ENCODE measurements at places on chromosomes 13 and 19. TPM values are rescaled to one million over a fixed set of nuclear protein-coding genes. Genes with fewer than 3 reads are reported as not detected.

NUCB1 gene
- total RNA-seq: 39.5 TPM

CCDC159 gene
- total RNA-seq: 2.9 TPM

CAPN12 gene
- under 0.01 TPM for total RNA-seq

GIPR gene
- total RNA-seq: 0.41 TPM

KLK13 gene
- not detected for total RNA-seq

CGB3 gene
- total RNA-seq: not detected

CAPS gene
- 2.4 TPM for total RNA-seq

CYP2F1 gene
- total RNA-seq: not detected

AXL gene
- total RNA-seq: 4.9 TPM

SIGLEC12 gene
- total RNA-seq: not detected

DMRTC2 gene
- total RNA-seq: not detected

KISS1R gene
- 0.41 TPM for total RNA-seq

ZNF492 gene
- total RNA-seq: 4.1 TPM

C19orf85 gene
- total RNA-seq: not detected

KCTD4 gene
- total RNA-seq: 4.5 TPM

ZNF266 gene
- 14.3 TPM for total RNA-seq

OR7G3 gene
- total RNA-seq: not detected

SPACA4 gene
- total RNA-seq: not detected

CRLF1 gene
- total RNA-seq: 2.4 TPM

GJA3 gene
- not detected for total RNA-seq

DLEU7 gene
- total RNA-seq: 17.9 TPM

EBI3 gene
- total RNA-seq: not detected

ZNF888 gene
- total RNA-seq: 3.3 TPM

LYL1 gene
- total RNA-seq: 2.9 TPM

CGB8 gene
- not detected for total RNA-seq

IZUMO2 gene
- not detected for total RNA-seq

TTYH1 gene
- 65.2 TPM for total RNA-seq

CGB2 gene
- not detected for total RNA-seq

ADGRE3 gene
- total RNA-seq: not detected

DACH1 gene
- total RNA-seq: 14.7 TPM

IRGC gene
- not detected for total RNA-seq

RNF225 gene
- total RNA-seq: not detected

CLEC17A gene
- not detected for total RNA-seq

KCNK6 gene
- 0.41 TPM for total RNA-seq

CBARP gene
- total RNA-seq: 5.3 TPM

NLRP13 gene
- not detected for total RNA-seq

PALM gene
- total RNA-seq: 87.2 TPM

ZNF428 gene
- 157 TPM for total RNA-seq

PRODH2 gene
- total RNA-seq: not detected

ZNF440 gene
- 21.6 TPM for total RNA-seq

TBXA2R gene
- 0.41 TPM for total RNA-seq

SOHLH2 gene
- 4.9 TPM for total RNA-seq

PTH2 gene
- not detected for total RNA-seq

HSPBP1 gene
- total RNA-seq: 28.9 TPM

TSKS gene
- not detected for total RNA-seq

LILRB2 gene
- total RNA-seq: not detected

Data from frontal cortex (tissue), 4 donors.